ENCODE measurements at places on chromosomes 4 and X.
A peak's percentile ranks its signal among the peaks of the same experiment; 100 is the strongest.

DNA sequence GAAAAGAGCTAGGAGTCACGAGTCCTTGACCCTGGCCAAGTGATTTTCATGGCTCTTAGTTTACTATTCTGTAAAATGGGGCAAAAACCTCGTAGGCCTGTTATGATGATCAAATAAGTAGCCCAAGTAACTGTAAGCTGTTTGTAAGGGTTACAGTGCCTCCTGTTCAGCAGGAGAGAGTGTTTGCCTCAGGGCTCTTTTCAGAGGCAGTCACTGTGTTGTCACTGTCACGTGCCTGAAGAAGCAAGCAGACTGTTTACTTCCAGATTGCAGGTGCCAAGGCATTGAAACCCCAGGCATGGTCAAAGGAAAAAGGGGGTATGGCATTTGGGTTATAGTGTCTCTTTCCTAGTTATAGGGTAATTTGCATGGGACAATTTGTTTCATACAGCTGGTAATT lies 4.5 kb downstream of the RAB39B start:
- no peak for DNase-seq

DNA sequence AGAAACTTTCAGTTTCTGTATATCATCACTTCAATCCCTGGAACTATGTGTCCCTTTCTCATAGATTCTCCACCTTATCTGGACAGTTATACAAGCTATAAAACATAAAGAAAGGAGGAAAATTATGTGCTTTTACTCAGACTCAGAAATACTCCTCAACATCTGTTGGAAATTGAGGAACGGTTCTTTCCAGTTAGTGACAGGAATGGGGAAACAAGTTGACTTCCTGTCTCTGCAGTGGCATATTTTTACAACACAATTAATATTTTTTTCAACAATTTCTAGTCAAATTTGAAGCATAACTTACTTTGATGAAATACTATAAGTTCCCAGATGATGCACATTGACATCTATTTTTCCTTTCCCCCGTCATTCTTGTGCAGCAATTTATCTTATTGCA lies 27.9 kb downstream of the ABHD18 start:
- no peak for DNase-seq

GRCh38 chr4:384311-385010 lies 46.8 kb downstream of the ZNF141 start:
- DNase-seq: no peak

- DNase-seq: no peak
Measured at GRCh38 chr4:172061204-172061603, 248.0 kb downstream of the GALNTL6 start.

GRCh38 chr4:9762823-9763475 lies 18.5 kb upstream of the DRD5 start:
- DNase-seq: no peak

GRCh38 chr4:161728929-161729328 lies 434.9 kb downstream of the FSTL5 start:
- DNase-seq: no peak

DNA sequence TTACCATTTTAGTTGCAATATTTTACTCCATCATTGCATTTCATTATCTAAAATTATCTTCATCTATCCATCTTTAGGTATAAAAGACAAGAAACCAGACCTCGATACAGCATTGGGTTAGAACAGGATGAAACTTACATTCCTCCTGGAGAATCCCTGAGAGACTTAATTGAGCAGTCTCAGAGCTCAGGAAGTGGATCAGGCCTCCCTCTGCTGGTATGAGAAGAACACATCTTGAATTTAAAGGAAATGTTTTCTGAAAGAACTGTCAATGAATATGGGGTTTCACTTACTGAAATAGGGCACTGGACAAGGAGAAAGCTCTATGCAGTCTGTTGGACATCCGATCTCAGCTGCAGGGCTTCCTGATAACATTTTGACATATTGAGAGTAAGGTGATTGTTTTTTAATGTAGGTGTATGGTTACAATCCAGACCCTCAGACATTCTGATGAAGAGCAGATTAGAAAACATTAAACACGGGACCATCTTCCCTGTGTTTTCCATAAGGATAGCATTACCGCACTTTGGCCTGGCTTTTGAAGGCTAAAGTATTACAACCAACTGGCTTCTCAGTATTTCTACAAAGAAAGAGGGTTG lies 367.2 kb downstream of the BMPR1B start:
- no peak for DNase-seq

- peak; percentile 1 for DNase-seq
Measured at GRCh38 chr4:74632634-74633033, 161.7 kb downstream of the BTC start.

DNA sequence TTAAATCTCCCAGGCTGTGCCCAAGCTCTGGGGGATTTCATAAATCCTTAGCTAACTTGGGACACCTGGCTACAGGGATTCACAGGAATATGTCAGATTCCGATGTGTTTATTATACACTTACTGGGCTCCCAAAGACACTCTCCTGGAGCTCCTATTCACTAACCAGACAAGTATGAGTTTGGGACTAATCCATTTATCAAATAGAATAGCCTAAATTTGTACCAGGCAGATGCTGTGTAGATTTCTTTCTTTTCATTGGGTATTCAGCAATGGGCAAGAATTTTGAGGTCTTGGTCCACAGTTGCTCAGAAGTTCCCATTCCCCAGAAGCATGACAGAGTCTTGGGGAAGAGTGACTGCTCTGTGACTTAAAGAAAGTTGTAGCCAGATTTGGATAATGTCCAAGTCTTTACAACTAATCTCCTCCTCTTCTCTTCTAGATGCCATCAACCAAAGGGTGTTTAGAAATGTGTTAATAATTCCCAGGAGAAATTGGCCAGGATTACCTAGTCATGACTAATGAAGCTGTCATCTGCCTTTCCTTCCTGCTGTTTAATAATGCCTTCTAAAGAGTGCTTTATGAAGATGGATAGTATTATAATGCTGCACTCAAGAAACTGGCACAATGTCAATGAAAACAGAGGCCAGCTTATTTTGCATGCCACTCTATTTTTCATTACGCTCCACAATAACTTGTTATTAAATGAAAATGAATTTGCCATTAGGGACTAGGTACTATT lies 120.9 kb downstream of the CHIC2 start:
- no peak for DNase-seq

GRCh38 chrX:134636851-134637250 lies 21.4 kb downstream of the PLAC1 start:
- no peak for DNase-seq

DNA sequence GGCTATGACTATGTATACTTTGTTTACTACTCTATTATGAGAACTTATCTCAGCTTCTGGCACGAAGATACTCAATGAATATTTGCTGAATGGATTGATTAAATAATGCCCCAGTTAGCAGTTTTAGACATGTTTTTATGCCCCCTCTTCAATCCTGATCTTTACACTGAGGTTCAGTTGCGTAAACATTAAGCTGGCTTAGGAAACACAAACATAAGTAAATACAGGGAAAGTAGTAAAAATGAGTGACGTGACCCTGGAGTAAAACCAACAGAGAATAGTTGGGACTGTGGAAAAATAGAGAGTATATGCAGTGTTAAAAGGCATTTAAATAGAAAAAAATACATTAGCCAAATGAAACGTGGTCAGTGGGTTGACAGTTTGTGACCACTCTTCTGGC lies 387.0 kb upstream of the ACTRT1 start:
- DNase-seq: no peak

- DNase-seq: no peak
Measured at GRCh38 chr4:43244688-43245382, 352.3 kb downstream of the GRXCR1 start.

GRCh38 chr4:40301603-40302002 lies 33.5 kb upstream of the CHRNA9 start:
- no peak for DNase-seq

DNA sequence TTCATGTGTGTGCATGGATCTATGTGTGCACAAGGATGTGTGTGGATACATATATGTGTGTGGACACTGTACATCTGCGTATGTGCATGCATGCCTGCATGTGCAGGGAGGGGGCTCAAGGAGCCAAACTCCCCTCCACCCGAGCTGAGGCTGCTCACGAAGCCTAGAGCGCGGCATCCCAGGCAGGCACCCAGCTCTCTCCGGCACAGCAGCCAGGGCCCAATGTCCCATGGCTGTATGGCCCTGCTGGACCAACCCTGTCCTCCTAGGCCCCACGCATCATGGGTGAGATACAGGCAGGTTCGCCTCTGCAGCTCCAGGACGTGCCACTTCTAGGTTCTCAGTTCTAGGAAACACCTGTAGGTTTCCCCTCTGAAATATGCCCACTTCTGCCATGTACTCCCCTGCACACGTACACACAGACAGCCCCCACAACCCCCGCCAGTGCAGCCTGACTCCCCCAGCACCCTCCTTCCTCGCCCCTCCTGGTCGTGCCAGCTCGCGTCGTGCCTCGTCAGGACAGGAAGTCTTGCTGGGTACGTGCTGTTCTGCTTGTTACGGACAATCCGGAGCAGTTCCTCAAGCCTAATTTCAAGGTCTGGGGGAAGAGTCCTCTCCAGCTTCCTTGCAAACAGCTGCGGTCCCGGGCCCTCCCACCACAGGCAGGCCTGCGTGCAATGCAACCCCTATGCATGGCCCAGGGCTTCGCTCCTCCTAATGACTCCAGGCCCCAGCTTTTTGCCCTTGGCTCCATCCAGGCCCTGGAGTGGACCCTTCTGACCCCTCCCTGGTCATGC lies 3.2 kb upstream of the ADRA2C start:
- no peak for DNase-seq

- no peak for DNase-seq
Measured at GRCh38 chr4:174214101-174214878, 69.2 kb downstream of the FBXO8 start.
